Astrocyte of the hippocampus (primary cell): ENCODE measurements at places on chromosomes 11 and 22.
A peak's percentile ranks its signal among the peaks of the same experiment; 100 is the strongest.

- DNase-seq, result peak; percentile 21
Observed at GRCh38 chr11:117523680-117524079, 196.0 kb downstream of the CEP164 start.

- DNase-seq, result peak; percentile 47
Observed at GRCh38 chr11:128720522-128720985, 26.7 kb downstream of the FLI1 start.

DNA sequence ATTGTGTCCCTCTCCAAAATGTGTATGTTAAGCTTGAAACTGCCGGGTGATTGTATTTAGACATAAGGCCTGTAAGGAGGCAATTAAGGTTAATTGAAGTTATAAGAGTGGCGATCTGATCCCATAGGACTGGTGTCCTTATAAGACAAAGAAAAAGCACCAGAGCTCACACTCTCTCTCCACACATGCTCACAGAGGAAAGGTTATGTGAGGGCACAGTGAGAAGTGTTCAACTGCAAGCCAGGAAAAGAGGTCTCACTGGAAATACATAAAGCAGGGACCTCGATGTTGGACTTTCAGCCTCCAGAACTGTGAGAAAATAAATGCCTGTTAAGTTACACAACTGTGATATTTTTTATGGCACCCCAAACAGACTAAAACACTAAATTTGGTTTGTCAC is 1233.8 kb upstream of the CNTN5 start:
- DNase-seq, result no peak

DNA sequence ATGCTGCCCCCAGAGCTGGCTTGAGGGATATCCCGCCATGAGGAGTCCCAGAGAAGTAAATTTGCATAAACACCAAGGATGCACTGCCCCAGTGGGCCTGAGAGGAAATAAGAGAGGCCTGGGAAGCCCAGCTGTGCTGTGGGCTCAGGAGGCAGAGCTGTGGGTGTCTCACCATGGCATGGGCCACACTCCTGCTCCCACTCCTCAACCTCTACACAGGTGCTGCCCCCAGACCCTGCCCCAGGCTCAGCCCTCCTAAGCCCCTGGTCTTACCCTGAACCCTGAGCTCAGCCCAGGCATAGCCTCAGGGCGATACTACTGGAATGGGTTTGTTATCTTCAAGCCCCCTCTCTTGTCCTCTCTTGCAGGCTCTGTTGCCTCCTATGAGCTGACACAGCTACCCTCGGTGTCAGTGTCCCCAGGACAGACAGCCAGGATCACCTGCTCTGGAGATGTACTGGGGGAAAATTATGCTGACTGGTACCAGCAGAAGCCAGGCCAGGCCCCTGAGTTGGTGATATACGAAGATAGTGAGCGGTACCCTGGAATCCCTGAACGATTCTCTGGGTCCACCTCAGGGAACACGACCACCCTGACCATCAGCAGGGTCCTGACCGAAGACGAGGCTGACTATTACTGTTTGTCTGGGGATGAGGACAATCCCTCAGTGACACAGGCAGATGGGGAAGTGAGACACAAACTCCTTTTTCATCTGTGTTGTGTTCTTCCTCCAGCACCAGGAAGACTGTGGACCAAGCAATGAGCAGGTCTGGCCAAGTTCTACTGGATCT is 59.9 kb downstream of the GGTLC2 start:
- DNase-seq, result no peak

DNA sequence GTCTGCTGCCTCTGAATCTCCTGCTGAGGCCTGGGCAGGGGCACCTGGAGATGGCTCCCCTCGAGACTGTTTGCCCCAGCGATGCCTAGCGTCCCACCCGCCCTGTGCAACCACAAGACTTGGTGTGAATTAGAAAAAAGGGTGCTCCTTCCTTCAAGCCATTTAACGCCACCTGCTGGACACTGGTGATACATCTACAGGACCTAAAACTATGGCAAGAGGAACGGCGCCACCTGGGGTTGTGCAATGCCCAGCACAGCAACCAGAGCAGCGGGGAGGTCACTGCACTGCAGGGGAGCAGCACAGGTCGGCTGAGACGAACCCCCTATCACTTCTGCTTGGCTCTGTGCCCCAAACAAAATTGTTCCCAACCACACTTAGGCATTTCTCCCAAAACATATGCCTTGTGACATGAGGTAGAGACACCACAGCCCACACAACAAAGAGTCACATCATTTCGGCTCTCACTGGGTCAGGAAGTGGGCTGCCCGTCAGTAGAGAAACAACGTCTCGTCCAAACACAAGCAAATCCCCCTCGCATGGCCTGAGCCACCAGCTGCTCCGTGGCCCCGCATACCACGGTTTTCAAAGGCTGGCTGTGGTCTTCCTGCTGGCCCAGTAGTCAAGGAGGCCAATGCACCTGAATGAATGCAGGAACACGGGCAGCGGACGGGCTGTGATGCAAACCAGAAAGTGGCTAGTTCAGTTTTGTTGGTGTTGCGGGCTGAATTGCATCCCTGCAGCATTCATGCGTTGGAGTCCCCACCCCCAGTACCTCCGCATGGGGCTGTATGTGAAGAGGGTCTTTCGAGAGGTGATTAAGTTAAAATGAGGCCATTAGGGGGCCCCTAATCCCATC is 171.9 kb downstream of the SHANK2 start:
- peak; percentile 66 for DNase-seq

DNA sequence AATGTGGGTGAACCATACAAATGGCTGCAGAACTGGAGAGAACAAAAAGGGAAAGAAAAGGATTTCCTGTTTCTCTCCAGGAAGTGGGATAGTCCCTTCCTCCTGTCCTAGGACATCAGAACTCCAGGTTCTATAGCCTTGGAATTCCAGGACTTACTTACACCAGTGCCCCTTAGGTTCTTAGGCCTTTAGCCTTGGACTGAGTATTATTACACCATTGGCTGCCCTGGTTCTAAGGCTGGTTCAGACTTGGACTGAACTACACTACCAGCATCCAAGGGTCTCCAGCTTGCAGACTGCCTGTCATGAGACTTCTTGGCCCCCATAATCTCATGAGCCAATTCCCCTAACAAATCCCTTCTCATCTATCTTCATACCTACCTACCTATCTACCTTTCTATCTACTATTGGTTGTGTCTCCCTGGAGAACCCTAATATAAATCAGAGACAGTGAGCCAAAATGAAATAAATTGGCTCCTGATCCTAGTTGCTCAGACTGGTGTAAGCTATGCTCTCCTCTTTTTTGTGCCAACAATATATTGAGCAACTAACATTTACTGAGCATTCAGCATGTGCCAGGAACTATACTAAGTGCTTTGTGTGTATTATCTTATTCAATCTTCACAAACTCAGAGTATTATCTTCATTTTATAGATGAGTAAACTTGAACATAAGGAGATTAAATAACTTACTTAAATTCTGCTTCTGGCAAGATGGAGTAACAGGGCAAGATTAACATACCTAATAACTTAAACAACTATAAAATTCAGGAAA is 303.7 kb downstream of the TTC28 start:
- no peak for DNase-seq

DNA sequence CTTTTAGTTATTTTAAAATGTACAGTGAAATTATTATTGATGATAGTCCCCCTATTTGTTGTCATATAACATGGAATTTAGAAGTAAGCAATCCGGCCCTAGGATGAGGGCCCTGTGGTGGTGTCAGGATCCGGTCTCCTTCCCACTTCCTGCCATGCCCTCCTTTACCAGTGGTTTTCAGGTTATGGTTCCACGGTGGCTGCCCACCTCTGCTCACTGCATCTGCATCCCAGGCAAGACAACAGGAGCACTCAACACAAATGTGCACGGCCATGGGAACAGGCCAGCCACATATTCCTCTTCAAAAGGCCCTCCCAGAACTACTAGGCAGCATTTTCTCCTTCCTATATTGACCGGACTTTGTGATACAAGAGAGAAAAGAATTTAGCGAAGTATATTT is 1007.2 kb downstream of the TBC1D22A start:
- DNase-seq, result no peak
